Stimulated activated CD4-positive, alpha-beta T cell treated with anti-CD3 and anti-CD28 coated beads, Interleukin-15, amount 100 ng/mL, for 1 hour (primary cell): ENCODE measurements at places on chromosomes 7 and 10.

DNA sequence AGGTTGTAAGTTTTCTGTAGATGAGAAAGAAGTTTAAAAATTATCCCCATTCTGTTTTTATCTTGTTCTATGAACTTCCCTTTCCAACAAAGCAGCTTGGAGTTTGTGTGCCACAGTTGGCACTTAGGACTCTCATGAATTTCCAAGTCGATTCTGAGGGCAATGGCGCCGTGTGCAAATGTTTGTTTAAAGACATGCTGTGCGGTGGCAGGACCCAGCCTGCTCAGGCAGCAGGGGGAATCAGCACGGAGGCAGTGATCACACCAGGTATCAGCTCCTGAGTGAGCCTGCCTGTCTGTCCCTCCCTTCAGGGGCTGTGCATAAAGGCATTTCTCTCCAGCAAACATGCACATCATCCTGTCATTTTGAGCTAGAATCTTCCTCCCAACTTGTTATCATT, 109.8 kb upstream of the WDR11 start:
- no peak for DNase-seq

DNA sequence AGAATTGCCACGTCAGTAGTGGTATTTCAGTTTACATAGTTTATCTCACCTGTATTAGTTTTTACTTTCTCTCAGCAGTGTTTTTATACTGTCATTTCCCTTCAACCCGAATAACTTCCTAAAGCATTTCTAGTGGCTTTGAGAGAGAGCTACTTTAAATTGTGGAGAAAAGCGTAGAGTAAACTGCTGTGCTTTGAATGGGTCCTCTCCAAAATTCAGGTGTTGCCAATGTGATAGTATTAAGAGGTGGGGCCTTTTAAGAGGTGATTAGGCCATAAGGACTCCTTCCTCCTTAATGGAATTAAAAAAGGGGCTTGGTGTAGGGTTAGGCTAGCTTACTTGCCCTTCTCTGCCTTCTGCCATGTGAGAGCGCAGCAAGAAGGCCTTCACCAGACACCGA, 98.4 kb downstream of the LCOR start:
- DNase-seq = no peak

- no peak for DNase-seq
Observed at GRCh38 chr10:116259638-116260037, 13.4 kb downstream of the GFRA1 start.

DNA sequence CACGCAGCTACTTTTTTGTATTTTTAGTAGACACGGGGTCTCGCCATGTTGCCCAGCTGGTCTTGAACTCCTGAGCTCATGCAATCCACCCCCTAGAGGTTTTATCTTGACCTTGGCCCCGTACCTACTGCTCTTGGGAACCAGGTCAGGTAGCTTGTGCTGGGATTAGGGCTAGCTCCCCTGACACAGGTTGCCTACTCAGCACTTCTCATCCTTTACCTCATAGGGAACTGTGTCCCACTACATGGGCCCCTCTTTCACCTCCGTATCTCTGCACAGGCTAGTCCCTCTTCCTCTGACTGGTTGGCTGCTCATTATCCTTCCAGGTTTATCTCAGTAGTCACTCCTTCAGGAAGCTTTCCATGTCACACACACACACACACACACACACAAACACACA, 58.0 kb upstream of the ITPRID1 start:
- no peak for DNase-seq

DNA sequence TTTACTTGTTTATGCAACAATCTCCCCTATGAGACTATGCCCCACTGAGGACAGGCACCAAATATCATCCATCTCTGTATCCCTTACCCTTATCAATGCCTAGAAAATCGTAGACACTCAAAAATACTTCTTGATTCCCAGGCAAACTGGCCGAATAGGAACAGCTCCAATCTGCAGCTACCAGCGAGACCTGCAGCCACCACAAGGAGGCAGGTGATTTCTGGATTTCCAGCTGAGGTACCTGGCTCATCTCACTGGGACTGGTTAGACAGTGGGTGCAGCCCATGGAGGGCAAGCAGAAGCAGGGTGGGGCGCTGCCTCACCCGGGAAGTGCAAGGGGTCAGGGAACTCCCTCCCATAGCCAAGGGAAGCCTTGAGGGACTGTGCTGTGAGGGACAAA, 10.8 kb upstream of the PPP1R3C start:
- DNase-seq = no peak

DNA sequence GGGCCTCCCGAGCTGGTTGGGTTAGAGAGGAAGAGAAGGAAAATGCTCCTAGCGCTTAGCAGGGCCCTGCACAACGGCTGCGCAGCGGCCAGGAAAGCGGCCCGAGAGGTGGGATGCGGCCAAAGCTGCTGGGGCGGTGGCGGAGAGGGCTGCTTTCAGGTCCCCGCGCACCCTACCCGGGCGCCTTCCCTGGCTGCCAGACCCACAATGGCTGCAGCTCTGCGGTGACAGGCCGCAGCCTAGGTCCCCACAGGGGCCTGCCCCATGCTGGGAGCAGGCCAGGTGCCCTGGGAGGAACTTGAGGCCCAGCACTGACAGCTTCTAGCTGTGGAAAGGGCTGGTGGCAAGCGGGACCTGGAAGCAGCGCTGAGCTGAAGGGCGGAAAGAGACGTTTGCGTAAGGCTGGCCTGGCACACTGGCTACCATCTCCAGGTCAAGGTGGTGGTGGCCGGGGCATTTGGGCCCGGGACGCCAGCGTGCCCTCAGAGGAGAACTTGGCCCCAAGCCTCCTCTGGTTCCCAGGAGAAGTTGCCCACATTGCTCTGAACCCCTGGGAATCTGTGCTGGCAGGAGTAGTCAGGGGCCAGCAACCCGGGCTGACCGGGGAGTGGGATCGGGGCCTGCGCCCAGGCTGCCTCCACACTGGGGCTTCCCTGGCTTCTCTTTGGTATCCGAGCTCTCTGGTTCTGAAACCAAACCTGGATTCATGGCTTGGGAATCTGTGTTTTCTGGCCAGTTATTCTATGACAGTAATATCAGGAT, 72.9 kb upstream of the ZNF804B start:
- no peak for DNase-seq

- DNase-seq = no peak
Observed at GRCh38 chr7:2201686-2202360, 30.9 kb downstream of the MAD1L1 start.

DNA sequence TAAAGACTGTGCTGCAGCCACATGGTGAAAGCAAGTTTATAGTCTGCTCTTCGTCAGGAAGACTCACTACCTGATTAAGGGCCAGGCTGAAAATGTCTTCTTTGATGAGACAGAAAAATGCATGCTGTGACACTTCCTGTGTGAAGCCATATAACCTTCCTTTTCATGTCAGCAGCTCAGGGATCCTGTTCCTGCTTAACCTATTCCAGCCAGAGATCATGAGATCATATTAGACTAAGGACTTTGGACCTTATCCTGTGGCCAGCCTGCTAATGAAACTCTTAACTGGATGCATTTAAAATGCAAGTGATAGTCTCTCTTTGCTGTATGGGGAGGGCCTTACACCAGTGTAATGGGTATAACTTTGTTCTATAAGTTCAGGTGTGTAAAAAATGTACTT, 165.2 kb downstream of the PTEN start:
- DNase-seq = no peak

- no peak for DNase-seq
Observed at GRCh38 chr10:31123946-31124345, 92.3 kb upstream of the ZNF438 start.

DNA sequence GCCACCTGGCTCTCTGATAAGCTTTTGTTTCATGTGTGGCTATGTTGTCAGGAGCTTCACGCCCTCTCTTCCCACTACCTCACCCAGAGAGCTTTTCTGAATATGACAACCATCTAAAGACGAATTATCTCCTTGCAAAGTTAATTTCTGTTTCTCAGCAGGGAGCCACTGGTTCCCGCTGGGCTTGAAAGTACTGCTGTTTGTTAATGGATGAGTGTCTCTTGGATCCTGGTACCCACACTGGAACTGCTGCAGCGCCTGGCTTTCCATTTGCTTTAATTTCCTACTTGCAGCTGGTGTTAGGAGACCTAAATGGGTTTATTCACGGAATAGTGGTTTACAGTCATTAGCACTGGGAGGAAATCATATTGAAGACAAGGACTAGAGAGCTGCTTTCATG, 267.9 kb upstream of the LRGUK start:
- no peak for DNase-seq

DNA sequence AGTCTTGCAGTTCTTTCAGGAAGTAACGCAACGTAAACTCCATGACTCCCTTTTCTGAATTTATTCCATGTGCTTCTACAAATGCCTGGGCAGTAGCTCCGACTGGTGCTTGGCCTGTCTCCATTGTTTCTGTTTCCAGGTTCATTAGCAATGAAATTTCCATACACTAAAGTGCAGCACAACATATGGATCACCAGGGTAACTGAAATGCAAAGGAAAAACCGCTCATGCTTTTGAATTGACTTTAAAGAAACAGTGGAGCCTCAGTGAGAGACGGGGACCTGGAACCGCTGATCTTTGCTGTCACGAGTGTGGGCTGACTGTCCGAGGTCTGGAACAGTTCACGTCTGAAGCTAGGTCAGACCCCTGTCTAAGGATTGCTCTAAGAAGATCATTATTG, 126.5 kb upstream of the IGFBP3 start:
- DNase-seq = no peak
